ENCODE measurements at places on chromosomes 13 and 19. TPM values are rescaled to one million over a fixed set of nuclear protein-coding genes. Genes with fewer than 3 reads are reported as not detected.

The C1QTNF9B gene
- total RNA-seq, result not detected

The CALM3 gene
- 190 TPM for total RNA-seq

The METTL21C gene
- not detected for total RNA-seq

The LINGO3 gene
- not detected for total RNA-seq

DNA sequence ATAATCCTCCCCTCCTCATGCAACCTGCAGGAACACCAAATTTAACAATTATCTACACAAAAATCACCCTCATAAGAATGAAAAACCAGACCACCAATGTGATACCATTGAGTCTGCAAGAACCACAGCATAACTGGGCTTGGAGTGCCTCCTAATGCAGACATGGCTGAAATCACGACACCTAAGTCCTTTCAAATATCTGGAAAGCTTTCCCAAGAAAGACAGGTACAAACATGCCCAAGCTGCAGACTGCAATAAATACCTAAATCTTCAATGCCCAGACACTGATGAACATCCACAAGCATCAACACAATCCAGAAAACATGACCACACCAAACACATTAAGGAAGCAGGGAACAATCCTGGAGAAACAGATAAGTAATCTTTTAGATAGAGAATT, 417.1 kb downstream of the LMO7 start:
- no peak for DNase-seq

- DNase-seq, result no peak
Measured at GRCh38 chr19:3019211-3019854, 9.7 kb downstream of the TLE2 start.

GRCh38 chr13:20291675-20292074, 59.6 kb upstream of the GJB6 start:
- no peak for DNase-seq

DNA sequence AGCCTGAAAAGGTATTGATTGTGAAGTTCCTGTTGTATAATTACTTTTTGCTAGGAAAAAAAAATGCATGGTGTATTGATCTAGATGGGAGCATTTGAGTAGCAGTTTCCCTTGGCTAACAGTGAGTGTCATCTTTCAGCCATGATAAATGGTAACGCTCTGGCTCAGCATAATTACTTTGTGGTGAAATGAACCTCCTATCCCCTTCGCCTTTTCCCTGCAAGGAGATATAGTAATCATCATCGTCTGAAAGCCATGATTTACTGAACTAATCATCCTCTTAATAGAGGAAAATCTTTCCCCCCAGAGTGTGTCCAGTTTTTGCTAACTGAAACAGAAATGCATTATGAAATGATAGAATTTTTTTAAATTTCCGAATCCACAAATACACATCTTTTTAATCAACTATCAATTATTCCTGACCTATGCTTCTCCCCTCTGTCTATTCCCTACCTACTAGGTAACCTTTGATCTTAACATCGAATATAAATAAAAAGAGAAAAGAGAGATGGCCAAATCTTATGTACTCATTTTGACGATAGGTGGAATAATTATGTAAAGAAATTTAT, 88.7 kb downstream of the MAB21L1 start:
- no peak for DNase-seq

GRCh38 chr19:29645911-29646310, 19.4 kb upstream of the PLEKHF1 start:
- peak; percentile 67 for DNase-seq

- DNase-seq, result no peak
Measured at GRCh38 chr13:48902368-48902767, 73.3 kb upstream of the FNDC3A start.

DNA sequence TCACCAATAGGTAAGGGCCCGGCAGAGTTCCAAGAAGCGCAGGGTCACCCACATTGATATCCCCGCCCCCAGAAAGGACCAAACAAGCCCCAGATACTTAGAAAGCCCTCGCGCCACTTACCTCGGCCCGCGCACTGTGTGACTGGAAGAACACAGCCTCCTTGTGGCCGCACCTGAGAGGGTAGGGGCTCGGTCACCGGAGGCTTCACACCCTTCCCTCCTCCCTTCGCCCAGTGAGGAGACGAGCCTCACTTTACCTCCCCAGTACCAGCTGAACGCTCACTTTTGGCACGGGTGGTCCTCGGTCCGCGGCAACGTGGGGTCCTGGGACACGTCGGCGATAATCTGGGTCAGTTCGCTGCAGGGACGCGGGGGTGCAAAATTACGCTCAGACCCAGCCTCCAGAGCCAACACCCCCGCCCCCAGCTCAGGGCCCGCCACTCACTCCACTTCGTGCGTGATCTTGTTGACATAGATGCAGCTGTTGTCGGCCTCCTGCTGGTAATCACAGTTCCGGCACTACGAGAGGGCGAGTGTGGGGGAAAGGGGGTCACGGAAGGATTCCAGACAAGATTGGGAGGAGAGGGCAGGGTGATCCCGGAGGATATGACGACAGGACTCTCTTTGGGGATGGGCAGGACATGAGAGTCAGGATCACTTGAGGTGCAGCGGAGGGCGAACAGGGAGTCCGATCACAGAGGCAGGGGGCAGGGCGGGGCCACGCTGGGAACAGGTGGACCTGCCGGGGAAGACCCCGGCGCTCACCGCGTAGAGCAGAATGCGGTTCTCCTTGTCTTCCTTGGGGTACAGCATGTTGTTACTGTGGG, 568 bp downstream of the POLR2I start:
- peak; percentile 49 for DNase-seq

DNA sequence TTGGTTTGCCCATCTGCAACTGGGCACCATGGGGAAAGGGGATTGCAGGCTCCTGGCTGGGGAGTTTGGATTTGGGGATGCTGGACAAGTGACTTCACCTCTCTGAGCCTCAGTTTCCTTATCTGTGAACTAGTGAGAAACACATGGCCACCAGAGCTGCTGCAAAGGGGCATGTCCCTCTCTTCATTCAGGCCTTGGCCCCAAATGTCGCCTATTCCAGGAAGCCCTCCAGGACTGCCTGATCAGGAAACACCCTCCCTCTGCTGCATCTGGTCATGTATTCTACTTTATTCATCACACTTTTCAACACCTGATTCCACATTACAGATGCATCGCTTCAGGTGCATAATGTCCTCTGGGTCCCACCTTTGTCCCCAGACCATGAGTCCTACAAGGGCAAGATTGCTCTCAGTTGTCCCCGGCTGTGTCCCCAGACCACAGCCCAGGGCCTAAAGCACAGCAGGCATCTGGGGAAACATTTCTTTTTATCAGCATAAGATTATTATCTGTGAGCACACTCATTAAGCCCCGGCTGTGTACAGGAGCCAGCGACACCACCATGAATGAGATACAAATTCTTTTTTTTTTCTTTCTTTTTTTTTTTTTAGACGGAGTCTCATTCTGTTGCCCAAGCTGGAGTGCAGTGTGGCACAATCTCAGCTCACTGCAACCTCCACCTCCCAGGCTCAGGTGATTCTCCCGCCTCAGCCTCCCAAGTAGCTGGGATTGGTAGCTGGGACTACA, 37.5 kb downstream of the ARRDC2 start:
- DNase-seq, result no peak

GRCh38 chr19:39998501-39998900, 1.6 kb downstream of the ZNF546 start:
- DNase-seq, result no peak

GRCh38 chr19:57888107-57888559, 704 bp downstream of the ZNF814 start:
- DNase-seq, result no peak

DNA sequence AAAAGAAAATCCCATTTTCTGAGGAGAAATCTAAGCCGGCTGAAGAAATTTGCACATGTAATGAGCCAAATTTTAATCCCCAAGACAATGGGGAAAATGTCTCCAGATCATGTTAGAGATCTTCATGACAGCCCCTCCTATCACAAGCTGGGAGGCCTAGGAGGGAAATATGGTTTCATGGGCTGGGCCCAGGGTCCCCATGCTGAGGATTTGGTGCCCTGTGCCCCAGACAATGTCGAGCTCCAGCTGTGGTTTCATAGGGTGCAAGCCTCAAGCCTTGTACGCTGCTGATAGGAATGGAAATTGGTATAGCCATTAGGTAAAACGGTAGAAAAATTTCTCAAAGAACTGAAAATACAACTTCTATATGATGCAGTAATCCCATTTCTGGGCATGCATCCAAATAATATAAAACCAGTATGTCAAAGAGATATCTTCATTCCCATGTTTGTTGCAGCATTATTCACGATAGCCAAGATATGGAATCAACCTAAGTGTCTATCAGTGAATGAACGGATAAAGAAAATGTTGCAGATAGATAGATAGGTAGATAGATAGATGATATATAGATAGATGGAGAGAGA, 19.3 kb upstream of the FREM2 start:
- DNase-seq, result no peak

DNA sequence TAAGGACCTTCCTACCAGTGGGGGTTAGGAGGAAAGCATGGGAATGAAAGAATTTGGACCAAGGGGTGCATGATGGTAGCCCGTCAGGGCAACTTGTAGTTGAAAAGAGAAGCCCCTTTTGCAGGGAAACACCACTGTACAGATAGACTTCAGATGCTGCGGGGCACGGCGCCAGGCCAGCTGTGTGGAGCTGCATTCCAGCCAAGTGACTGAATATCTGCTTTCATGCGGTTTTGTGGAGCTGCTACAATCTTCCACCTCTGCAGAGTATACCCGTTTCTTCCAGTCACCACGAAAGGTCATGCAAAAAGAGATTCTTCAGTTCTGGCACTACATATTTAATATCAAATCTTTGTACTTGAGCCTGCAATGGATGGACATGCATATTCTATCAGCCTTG, 104.7 kb downstream of the RGCC start:
- DNase-seq, result peak; percentile 17

DNA sequence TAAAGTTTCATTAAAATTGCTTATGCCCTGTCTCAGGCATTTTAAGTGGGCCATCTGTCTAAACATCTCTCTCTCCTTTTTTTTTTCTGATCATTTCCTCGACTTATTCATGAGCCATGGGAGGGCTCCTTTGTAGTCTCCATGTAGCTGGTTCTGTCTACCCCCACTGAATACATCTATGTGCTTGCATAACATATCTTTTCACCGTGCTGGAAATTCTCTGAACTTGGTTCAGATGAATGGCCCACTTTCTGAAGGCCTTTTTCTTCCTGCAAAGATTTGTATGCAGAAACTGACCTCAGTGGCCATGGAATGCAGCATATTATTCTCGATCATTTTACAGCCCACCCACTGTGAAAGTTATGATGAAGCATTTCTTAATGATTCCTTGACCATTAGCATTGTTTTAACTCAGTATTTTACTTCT, 225.3 kb downstream of the GGACT start:
- DNase-seq, result no peak

DNA sequence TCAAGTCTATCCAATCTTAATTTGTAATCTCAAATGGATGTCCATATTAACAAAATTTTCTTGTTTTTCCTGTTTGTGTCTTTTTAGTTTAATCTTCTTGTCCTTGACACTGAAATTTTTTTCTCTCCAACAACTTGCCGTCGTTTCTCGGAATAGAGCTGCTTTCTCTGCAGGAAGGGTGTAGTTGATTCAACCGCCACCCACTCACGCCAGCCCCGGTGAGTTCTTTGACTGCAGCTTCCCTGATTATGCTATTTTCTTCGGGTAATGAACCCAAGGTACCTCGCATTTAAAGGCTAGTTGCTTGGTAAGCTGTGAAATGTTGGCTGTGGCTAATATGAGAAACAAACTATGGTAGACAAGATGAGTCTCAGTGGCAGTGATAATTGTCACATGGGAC, 72.2 kb downstream of the DPRX start:
- DNase-seq, result no peak

- no peak for DNase-seq
Measured at GRCh38 chr13:104895521-104895920, 1639.9 kb downstream of the EFNB2 start.
